ENCODE measurements at places on chromosomes 5 and 9. TPM values are rescaled to one million over a fixed set of nuclear protein-coding genes. Genes with fewer than 3 reads are reported as not detected.

The OBP2B gene
- not detected for total RNA-seq

The ZNF622 gene
- 27.6 TPM for total RNA-seq

The LECT2 gene
- not detected for total RNA-seq

DNA sequence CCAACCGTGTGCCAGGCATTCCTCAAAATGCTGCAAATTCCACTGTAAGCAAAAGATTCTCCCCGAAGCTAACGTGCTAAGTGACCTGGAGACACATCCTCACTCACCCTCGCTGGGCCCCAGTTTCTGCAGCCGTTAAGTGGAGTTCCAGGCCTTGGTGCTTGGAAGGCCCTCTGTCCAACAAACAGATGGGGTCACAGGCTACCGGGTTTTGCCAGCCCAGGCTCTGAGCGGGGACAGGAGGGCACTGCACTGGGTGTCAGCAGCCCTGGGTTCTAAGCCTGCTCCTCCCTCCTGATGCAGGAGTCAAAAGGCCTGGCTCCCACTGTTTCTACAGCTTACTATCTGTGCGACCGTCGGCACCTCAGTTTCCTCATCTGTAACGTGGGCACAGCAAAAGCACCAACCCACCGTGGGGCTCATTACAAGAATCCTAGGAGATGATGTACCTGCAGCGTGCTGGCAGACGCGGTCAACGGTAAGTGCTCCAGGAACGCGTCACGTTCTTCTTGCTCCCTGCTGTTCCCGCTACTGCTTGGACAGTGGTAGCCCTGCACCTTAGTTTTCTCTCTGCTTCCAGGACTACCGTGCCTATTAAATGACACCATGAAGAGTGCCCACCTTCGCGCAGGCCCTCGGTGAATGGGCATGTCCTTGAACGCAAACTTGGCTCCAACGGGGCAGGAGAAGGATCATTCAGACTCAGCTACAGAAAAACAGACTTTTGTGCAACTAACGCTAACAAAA, 84.8 kb downstream of the ADAMTS2 start:
- no peak for ATAC-seq

DNA sequence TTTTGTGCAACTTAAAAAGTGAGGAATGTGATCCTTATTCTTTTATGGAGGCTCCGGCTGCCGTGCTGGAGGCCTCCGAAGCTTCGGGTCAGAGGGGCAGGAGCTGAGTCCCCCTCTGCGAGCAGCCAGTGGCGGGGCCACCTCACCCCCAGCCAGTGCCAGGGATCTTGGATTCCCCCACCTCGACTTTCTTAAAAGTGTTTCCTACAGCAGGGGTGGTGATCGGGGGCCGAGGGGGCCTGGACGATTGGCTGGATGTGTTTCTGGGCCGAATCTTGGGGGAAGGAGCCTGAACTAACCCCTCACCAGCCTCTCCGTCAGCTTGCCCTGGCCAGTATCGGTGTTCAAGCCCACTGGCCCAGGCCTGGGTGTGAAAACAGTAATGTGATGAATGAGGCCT, 92.2 kb upstream of the LMX1B start:
- ATAC-seq: no peak

- no peak for ATAC-seq
Measured at GRCh38 chr9:69891696-69892095, 71.1 kb downstream of the CFAP95 start.

All from motor neuron (in vitro differentiated cells).